ENCODE measurements at places on chromosomes 2 and 18.

DNA sequence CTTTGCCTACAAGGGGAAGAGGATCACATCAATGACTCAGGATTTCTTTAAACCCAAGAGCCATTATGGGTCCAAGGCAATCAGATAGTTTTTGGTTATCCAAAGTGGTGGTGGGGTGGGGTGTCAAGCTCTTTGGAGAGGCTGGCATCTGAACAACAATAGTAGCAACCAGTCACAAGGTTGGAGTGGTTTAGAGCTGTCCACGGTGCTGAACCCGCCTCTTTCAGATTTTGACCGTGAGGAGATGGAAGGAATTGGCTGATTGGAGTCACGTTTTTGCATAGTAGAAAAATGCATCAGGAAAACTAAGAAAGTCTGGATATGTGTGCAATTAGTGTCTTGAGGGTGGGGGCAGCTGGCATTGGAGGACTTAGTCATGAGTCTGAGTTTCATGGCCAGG lies 159.9 kb downstream of the LOXHD1 start:
- no peak for DNase-seq

DNA sequence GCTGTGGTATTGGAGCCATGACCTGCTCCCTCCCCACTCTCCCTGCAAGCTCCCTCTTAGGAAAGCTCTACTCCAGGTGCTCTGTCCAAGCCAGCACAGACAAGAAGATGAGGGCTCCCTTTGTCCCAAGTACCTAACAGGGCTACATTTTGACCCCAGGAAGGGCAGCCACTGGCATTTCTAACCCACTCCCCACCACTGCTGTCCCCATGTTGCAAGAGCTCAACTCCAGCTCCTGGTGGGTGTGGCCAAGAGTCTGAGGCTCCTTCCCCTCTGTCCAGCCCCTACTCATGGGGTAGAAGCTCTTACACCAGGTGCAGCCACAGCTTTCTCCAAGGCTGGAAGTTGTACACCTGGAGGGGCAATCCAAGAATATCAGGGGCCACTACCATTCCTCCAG lies 127.0 kb upstream of the NPAS2 start:
- no peak for DNase-seq

DNA sequence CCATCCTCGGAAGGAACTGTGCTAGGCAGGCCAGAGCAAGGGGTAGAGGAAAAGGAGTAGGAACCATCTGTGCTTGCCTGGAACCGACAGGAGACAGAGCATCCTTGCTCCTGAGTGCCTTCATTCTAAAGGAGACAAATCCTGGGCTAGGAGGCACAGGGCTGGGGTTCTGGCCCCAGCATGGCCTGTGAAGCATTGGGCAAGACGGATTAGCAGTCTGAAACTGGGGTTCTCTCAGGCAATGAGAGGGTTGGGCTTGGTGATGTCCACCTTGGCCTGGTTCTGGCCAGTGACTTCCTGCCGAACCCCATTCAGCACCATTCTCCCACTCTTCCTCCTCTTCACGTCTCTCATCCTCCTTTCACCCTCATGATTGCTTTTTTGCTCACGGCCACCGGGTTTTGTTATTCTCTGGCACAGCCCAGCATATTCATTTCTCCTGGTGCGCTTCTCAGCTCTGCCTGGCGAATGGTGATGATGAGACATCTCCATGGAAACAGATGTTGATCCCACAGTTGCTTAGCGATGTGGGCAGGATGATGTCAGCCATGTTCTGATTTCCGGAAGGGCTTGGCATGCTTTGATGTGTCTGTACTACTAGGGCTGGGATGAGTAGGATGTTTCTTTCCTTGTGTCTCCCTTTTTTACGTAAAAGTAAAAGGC lies 127.7 kb downstream of the CAPN13 start:
- DNase-seq = peak; percentile 13

- peak; percentile 2 for DNase-seq
These were observed 133.1 kb downstream of the TTN start for GRCh38 chr2:178674122-178674521.

DNA sequence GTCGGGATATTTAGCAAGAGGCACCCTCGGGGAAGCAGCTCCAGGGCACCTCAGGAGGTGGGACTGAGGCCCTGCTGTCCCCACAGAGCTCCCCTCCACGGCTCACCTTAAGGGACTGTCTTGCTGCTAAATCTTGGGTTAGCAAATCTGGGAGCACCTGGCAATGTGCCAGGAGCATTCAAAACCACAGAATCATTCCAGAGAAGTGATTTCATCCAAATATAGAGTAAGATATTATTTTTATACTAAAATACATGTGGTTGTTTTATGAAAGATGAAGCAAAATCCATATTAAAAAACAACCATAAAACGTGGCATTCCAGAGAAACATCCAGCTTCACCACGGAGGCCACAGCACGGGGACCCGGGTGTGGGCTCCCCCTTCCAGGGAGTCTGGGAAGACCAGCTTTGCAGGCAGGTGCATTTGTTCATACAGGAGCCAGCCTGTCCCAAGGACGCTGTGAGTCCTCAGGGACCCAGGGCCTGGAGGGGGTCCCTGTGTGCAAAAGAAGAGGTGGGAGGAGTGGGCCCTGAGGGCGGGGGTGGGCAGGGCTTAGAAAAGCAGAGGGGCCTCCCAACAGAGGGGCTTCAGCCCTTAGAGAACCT lies 16.3 kb downstream of the HS1BP3 start:
- peak; percentile 66 for DNase-seq

DNA sequence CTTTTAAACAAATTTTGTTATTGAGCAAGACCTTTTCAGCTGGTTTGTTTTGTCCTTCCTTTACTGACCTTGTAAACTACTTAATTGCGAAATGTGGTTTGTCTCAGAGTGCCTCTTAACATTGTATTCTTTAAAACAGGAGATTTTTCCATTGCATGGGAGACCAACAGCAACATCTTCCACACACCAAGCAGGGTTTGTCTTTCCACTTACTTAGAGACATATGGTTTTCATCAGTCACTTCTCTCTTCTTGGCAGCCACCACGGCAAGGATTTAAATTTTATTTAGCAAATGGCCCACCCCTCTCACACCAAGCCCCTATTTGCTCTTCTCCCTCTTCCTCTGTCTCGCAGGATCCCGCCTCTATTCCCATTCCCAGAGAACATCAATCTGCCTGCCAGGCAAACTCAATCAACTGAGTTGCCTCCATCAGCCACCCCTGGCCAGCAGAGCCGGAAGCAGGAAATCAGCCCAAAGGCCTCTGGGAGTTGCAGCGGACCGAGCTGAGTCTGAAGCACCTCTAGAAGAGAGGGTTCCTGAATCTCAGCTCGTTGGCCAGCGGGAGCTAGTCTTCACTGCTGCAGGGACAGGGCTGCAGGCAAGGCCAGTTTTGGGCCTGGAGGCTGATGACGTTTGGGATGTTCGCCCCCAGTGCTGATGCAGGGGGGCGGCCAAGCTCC lies 11.3 kb upstream of the CIB4 start:
- no peak for DNase-seq

DNA sequence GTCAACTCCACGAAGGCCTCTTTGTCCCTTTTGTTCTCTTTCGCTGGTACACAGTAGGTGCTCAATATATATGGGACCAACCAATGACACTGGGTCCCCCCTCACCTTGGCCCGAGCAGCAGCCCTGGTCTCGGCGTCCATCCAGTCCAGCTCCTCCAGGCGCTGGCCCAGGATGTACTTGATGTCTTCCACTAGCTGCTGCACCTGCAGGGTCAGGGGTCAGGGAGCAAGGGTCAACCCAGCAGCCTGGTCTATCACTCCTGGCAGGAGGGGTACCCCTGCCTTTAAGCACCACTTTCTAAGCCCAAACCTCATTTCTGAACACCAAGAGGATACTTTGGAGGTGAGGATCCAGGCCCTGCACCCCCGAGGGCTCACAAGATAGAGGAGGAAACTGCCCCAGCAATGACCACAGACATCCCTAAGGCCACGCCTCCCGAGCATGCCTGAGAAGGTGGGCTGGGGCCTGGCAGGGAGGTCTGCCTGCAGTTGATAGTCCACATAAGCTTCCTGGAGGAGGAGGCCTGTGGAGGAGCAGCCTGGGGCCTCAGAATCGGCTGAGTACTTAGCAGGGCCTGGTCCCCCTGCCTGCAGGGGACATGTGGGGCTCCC lies 4.2 kb downstream of the ECEL1 start:
- no peak for DNase-seq

DNA sequence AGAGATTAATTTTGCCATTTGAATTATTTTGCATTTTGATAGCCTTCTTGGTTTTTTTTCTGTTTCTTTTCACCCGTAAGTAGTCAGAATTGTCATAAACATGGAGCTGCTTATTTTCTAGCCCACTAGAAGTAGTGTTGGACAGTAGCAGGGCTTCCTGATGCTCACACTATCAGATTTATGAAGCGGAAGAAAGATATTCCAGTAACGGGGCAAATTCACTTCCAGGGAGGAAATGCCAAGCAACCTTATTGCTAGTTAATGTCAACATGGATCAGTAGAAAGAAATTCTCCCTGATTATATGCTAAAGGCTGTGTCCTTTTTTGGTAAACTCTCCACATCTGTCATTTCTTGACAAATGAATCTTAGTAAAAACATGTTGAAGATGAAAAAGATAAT lies 19.2 kb upstream of the ADAM23 start:
- DNase-seq = no peak
